ENCODE measurements at places on chromosomes 16 and 17.

DNA sequence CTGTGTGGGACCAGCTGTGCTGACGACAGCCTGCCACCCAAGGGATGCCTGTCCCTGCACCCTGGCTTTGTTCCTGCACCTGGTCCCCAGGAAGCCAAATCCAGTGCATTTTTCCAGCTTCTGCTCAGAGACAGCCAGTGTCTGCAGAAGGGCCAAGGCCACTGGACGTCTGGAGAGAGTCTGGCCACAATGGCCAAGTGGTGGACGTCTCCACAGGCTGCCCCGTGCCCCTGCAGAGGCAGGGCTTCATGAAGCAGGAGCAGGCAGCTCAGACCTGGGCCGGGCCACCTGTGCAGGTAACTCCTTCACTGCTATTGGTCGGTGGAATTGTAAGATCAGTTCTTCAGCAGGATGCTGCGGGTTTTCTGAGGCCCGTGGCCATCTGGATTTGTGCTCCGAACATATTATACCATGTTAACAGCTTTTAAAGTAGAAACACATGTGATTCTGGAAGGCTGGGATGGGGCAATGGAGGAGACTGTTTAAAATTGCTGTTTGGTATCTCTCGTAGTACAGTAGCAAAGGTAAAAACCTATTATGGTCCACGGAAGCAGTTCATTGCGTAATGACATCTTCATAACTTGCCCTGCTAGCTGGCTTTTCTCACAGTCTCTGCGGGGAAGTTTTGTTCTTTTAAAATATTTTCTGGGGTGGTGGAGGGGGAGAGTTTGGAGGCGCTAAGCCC is 185.3 kb downstream of the CCDC182 start:
- DNase-seq = no peak

- DNase-seq = no peak
Observed at GRCh38 chr16:75043175-75043895, 44.5 kb downstream of the ZNRF1 start.

- no peak for DNase-seq
Observed at GRCh38 chr17:59456428-59456827, 109.0 kb upstream of the DHX40 start.

GRCh38 chr17:21388066-21388465 is 11.9 kb downstream of the KCNJ12 start:
- DNase-seq = no peak

DNA sequence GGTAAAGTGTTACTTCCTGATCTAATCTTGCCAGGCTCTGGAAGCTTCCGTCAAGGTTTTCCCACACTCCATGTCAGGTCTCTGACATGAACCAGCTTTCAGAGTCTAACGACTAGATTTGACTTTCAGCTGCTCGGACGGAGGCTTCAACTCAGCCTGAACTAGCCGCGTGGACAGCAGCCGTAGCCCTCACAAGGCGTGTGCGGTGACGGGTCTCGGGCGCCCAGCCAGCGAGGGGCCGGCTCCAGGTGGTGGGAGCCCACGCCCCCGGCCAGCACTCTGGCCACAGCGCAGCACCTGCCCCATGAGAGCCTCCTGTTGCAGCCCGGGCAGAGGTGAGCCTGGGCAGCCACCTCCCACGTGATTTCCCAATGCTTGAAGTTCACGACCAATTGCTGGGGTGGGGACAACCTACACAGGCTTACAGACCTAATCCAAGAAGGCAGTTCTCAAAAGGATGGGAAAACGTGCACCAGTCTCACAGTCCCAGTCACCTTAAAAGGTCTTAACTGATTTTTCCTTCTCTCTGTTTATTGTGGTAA is 45.5 kb downstream of the TBC1D16 start:
- DNase-seq = no peak

DNA sequence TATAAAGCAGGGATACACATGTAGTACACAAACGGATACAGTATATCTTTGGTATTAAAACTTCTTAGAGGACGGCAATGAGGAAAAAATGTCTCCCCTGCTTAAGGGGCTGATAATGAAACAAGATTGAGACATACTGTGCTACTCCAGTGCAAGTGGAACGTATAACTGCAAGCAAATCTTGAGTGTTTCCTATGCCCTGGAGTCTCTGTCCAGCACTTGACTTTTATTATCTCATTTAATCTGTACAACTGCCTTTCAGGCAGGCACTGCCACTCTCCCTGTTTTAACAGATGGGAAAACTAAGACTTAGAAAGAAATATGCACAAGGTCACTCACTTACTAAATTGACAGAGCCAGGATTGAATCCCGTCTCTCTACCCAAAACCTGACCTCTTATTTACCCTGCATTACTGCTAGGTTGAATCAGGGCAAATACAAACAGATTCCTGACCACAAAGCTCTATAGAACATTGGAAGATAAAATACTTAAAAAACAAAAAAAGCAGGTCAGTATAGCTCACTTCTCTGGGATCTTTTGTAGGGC is 28.7 kb downstream of the TMC5 start:
- DNase-seq = no peak

Measured in AG08396 (cell line).